Epithelial cell of esophagus (primary cell): ENCODE measurements at places on chromosomes 5 and 9.

DNA sequence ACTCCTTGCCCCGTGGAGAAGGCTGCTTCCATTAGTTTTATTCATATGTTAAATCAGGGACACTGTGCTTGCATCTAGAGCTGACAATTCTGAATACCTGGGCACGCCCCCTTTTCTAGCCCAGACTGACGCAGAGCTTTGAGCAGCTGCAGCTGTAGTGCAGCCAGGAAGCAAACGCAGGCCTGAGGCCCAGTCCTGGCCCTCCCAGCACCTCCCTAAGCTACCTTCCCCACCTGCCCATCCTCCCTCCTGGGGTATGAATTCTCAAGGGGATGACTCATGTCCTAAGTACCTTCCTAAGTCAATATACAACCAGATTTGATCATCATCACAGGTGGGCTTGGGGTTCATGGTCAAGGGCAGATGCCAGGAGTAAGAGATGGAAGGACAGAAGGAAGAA is 3.5 kb downstream of the PHF19 start:
- DNase-seq, result peak; percentile 89

GRCh38 chr9:123823194-123823947 is 106.6 kb downstream of the DENND1A start:
- no peak for DNase-seq

GRCh38 chr5:33297760-33298216 is 143.0 kb upstream of the TARS1 start:
- no peak for DNase-seq

DNA sequence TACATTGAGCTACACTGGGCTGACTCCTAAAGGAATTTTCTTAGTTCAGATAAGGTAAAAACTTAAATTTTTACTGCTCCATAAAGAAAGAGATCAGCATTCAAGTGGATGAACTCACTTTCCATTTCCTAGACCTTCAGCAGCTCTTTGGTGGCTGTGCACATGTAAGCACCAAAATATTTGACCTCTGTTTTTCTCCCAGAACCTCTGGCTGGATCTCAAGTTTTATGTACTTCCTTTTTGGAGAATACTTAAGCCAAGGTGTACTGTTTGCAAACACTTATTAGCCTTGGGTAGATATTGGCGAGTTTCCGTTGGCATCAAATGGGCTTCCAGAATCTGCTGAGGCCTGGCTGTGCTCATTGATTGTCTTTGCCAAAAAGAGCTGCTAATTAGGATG is 10.3 kb downstream of the TNC start:
- no peak for DNase-seq

- no peak for DNase-seq
Measured at GRCh38 chr9:78210841-78211301, 25.0 kb upstream of the CEP78 start.

DNA sequence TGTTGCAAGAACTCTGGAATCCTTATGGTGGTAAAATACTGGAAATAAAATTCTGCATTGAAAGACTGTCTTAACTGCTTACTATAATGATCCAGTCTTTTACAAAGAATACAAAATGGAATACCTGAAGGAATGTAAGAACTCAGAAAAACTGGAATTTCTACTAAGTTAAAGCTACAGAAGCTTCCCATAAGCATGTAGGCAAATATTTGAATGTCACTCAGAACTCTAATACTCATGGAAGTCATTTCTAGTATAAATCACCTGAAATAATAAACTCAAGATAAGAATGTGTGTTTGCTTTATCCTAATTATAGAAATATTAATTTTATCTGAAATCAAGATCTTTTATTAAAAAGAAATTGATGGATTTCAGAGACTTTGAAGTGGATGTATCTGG is 54.8 kb downstream of the FEM1C start:
- no peak for DNase-seq

DNA sequence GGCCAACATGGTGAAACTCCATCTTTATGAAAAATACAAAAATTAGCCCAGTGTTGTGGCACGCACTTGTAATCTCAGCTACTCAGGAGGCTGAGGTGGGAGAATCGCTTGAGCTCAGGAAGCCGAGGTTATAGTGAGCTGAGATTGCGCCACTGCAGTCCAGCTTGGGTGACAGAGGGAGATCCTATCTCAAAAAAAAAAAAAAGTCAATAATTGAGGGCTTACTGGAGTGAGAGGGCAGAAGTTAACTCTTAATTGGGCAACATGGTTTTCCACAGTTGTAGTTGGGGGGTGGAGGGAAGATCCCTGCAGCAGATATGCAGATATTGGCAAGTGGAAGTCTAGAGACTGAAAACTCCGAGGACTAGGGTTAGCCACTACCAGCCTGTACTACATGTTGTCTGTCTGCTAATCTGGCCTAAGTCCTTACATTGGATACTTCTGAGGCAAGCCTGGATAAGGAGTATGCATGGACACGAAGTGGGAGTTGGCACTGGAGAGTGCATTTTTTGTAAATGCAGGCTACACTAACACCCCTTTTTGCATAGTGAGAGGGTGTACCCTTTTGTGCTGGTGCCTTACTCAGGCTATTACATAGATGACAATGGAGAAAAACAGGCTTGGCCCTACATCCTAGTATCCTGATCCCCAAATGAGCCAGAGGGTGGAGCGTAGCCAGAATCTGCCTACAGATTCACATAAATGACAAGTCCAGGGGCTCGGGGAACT is 89.0 kb upstream of the NIPBL start:
- DNase-seq, result no peak
